ENCODE measurements at places on chromosomes 16 and 17.

GRCh38 chr17:76197911-76198310, 42.4 kb downstream of the RNF157 start:
- no peak for DNase-seq

DNA sequence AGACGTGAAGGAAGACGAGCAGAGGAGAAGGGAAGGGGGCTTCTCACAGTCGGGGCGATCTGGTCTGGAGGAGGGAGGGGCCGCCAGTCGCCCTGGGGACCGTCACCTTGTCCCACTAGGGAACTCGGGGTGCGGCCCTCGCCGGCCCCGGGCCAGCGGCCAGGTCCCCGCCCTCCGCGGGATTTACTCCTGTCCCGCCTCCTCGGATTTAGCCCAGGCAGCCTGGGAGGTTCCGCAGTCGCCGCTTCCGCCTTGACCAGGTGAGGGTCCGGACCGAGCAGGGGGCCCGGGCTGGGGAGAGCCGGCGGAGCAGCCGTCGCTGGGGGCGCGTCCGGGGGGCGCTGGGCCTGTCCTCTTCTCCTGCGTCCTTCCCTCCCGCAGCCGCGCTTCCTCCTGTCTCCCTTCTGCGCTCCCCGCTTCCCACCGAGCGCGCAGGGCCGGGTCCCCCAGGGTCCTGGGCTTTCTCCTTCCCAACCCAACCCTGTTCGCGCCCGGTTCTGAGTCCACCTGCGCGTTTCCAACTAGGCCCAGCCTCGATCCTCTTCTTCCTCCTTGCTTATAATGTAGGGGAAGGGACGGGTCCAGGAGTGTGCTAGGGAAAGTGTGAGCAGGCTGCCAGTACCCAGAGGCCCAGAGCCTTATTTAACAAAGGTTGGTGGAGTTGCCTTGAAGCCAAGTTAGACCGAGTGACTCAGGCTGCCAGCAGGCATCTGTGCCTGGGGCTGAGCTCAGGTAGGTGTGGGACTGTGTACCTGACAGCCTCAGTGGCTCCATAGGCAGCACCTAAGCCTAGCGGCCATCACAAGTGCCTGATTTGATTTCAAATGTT, at the start of gene TNK1:
Gene TNK1, plus strand, starts transcription at position 235 of the 829 bp plus-strand sequence. CDS start 1,838 bp downstream, outside the sequence.
- no peak for DNase-seq

DNA sequence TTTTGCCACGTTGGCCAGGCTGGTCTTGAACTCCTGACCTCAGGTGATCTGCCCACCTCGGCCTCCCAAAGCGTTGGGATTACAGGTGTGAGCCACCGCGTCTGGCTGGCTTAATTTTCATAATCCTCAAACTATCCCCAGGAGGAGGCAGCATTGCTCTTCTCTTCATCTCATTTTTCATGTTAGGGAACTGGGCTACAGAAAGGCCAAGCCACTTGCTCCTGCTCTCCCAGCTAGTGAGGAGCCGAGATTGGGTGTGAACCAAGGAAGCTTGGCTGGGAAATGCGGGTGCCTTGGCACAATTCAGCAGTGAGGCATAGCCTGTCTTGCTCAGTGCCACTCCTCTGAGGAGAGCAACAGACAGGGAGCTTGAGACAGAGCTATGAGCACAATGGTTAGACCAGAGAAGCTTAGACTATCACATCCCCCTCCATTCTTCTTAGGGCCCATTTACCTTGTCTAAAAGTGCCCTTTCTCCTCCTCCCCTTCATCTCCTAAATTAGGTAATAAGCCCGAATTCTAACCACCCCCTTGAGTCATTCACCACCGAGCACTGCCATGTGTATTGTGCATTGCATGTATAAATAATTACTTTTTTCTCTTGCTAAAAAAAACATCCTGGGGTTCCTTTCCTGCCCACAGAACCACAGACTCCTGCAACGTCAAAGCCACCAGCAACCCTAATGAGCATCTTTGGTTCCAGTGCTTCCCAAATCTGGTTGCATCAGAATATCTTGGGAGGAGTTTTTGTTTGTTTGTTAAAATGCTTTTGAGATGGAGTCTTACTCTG, 20.0 kb upstream of the KIF19 start:
- DNase-seq, result peak; percentile 24

DNA sequence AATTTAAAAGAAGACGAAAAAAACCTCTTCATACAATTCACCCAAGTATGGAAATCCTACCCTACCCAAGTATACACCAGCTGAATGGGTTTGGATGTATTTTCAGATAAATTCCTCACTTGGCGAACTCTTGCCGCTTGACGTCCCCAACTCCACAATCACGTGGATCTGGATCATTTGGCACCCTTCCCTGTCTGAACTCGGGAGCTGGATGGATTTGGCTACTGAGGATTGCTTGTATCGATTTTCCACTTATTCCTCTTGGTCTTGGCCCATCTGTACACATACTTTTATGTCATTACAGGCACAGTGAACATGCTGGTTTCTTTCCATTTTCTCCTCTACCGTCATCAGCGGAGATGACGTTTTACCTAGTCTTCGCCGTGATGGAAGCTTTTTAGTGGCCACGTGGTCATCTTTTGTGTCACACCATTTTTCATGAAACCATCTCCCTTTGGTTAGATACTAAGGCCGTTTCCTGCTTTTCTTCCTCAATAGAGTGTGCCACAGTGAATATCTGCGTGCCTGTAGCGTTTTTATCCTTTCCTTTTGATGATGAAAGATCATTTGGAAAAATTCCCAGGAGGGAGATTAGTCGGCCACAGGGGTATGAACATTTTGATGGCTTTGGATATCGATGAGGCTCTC, 47.1 kb downstream of the CMIP start:
- no peak for DNase-seq

GRCh38 chr16:51399908-51400670, 249.0 kb upstream of the SALL1 start:
- no peak for DNase-seq

DNA sequence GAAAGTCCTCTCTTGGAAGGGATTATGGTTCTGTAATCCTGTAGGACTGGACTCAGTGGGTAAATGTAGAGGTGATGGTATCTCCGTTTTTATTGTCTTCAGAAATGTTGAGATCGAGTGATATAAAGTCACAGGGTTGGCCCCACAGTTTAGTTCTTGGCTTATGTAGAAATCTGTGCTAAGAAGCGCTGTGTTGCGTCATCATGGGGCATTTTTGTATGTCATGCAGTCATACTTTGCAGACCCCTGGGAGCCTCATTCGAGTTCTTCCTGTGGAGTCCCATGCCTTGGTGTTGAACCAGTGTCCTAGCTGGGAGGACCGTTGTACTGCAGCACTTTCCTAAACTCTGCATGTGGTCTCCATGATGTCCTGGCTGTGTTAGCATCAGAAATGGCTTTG, 619.7 kb downstream of the MAF start:
- DNase-seq, result no peak

GRCh38 chr16:80899809-80900592, 95.6 kb upstream of the CDYL2 start:
- DNase-seq, result no peak

DNA sequence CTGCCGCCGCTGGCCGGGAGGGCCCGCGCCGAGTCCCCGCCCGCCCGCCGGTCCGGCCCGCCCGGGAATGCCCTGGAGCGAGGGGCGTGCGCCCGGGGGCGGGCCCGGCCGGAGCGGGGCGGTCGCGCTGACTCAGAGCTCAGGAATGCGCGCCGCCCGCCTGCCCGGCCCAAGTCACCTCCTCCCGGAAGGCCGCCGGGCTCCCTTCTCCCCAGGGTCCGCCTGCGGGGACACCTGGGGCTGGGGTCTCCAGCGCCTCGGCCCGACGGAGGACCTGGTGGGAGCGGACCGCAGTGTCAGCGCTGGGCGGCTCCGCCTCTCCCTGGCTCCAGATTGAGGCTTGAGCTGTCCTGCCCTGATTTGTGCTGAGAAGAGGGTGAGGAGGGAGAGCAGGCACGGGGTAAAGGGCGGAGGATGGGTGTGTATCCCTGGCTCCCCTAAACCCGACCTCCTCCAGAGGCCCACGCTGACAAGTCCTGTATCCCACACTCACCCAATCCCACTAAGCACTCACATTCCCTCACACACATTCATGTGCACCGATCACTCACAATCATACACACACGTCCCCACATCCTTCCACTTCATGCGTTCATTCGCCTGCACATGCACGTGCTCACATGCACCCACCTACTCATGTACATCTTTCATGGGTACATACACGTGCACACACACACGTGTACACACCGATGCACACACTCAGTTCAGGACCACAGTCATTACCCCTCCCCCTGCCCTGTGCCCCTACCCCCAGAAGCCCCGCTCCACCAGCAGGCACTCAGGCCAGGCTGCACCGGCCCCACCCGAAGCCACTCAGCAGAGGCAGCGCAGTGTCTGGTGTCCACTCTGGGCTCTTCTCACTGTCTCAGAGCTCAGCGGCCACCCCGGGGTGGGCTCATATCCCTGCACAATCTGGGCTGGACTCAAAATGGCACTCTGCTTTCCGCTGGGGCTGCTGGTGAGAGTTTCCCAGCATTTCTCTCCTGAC, at the start of gene RHBDF1:
Gene RHBDF1, minus strand, starts transcription at position 71 of the 988 bp plus-strand sequence. CDS start 7,616 bp downstream, outside the sequence.
- no peak for DNase-seq

GRCh38 chr17:47924785-47925677, 16.3 kb upstream of the PNPO start:
- DNase-seq, result no peak

DNA sequence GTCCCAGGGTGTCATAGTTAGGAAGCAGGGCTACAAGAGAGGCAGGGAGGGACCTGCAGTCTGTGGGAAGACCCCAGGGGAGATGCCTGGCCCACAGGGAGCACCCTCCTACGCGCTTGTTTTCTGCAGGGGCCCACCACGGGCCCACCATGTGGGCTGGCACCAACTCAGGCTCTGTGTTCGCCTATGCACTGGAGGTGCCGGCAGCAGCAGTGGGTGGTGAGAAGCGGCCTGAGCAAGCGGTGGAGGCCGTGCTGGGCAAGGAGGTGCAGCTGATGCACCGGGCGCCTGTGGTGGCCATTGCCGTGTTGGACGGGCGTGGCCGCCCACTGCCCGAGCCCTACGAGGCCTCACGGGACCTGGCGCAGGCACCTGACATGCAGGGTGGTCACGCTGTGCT, 15.0 kb downstream of the LLGL1 start:
- no peak for DNase-seq

- DNase-seq, result no peak
Observed at GRCh38 chr16:53821957-53822625, 118.1 kb downstream of the FTO start.

GRCh38 chr16:54936979-54937670, 6.5 kb downstream of the IRX5 start:
- DNase-seq, result no peak
